CMK (cell line): ENCODE measurements at places on chromosomes 12 and 14.

DNA sequence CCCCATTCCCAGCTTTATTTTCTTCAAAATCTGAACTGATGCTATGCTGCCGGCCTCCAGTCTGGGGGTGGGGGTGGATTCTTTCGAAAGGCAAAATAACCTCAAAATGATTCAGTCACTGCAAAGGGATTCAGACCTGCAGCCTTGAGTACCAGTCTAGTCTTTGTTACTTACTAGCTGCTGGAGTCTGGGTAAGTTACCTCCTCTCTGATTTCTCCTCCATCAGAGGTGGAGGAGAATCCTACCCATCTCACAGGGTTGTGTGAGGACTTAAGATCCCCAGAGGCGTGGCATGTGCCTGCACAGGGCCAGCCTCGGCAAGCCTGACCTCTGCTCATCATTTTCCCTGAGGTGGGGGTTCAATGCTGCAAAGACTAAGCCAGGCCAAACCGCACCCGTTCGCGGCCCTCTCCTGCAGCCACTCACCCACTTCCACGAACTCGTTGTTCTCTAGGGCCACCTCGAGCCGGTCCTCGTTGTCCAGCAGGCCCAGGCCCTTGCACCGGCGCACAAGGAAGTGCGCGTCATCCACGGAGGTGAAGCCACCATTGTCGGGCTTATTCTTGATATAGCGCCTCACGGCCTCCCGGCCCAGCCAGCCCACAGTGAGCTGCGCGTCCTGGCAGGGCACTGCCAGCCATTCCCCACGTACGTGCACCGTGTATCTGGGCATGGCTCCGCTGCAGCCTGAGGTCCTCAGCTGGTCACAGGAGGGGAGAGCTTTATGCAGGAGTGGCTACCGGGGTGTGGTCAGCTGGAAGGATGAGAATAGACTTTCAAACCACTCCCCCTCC, 709 bp downstream of the HAL start:
- no peak for DNase-seq

DNA sequence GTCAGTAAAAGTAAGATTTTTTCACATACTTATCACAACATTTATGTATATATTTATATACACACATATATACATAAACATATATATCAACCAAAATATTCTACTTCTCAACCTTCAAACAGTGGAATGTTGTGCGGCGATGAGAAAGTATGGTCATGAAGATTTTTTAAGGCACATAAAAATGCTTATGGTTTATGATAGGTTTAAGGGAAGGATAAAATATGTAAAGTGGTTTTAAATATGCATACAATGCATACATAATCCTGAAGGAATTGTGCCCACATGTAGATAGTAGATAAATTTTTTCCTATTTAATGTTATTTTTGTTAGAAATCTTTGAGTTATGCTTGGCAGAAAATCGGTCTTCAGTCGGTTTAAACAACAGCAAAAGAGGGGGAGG, 182.7 kb downstream of the ANO6 start:
- no peak for DNase-seq

DNA sequence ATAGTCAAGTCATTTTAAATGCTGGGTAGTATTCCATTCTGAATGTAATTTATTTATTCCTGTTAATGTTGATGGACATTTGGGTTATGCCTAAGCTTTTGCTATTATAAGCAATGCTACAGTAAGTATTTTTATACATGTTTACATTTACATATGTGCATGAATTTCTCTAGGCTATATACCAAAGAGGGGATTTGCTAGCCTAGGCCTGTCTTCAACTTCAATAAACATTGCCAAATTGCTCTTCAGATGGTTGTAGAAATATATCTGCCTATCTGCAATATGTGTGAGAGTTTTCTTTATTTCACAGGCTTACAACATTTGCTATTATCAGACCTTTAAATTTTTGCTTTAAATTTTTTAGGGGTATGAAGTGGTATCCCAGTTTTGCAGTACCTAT, 87.0 kb downstream of the MIPOL1 start:
- no peak for DNase-seq

- no peak for DNase-seq
Observed at GRCh38 chr12:56626701-56627100, 3.4 kb downstream of the BAZ2A start.

GRCh38 chr12:60263161-60263560, 667.3 kb downstream of the SLC16A7 start:
- no peak for DNase-seq

- no peak for DNase-seq
Observed at GRCh38 chr12:7387289-7387688, 56.7 kb downstream of the CD163L1 start.

DNA sequence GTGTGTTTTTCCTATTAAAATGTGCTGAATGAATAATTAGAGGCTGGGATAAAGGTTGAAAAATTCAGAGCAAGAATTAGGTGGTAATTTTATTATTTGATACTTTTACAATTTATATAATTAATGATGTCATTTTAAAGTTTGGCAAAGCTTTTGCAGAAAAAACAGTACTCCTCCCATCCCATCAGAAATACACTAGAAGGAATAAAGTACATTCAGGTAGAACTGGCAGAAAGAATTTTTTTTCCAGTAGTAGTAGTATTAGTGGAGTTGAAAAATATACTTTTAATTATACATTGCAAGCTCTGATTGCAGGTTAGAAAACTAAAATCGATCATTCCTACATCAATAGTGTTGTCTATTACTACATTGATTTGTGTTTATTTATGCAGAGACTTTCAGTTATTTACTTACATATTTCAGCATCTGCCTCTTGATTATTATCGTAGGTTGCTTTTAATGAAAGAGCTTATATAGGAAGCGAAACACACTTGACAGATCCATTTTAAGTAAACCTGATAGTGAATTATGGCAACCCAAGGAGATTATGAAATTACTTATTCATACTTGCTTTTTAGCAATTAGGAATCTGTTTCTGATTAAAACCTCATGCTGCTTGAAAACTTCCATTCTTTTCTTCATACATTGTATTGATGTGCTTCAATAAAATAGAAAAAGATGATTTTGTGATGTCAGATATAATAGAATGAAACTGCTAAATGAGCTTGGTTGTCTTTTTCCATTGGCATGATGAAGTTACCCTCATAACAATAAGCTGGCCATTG, 10.1 kb downstream of the FOXG1 start:
- no peak for DNase-seq

GRCh38 chr14:101073598-101073965, 170.1 kb upstream of the RTL1 start:
- DNase-seq: no peak

GRCh38 chr12:109524466-109525278, 47.2 kb downstream of the UBE3B start:
- no peak for DNase-seq

DNA sequence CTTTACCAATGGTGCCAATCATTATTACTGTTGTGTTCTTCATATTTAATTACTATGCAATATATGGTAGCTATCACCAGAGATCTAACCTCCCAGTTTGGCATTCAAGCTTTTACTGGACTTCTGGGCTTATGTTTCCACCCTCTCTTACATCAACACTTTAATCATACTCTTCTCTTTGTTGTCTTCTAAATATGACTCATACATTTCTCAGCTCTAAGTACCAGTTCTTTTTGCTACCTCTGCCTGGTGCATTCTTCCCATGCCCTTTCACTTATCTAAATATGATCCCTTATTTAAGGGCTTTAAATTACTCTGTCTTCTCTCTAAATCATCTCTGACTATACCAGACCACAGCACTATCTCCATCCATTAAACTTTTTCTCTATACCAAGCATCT, 246.1 kb upstream of the CCDC196 start:
- DNase-seq: no peak

DNA sequence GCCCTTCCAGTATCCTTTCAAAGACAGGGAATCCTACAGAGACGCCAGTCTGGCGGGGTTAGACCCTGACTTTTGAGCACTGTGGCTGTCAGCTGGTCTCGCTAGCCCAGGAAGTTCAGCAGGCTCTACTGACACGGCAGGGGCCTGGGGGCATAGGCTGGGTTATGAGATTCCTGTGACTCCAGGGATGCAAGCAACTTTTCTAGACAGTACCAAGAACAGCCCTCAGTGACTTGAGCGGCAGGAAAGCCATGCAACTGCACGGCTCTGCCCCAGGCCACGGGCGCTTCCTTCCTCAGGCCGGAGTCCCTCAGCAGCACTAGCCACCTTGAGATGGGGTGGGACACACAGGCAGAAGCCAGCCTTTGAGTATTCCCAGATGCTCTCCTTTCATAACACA, 5.1 kb upstream of the SIVA1 start:
- no peak for DNase-seq

GRCh38 chr12:132251741-132252490, 77.5 kb downstream of the GALNT9 start:
- DNase-seq: no peak

DNA sequence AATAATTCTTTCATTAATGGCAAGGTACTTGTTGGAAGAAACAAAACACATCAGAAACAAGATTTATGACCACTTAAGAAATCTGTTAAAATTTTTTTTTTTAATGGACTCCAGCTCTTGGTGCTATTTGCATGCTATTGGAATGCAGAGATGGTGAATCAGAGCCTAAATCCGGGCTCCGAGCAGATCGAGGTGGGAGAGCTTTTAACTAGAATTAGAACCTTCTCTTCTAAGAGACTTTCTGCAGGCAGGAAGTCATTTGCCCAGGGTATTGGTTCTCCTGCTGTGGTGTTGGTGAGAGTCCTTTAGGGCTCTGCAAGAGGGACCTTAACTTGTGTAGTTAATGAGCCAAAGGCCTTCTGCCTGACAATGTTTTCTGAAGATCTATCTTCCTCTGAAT, 419.4 kb downstream of the SNAPC1 start:
- no peak for DNase-seq

DNA sequence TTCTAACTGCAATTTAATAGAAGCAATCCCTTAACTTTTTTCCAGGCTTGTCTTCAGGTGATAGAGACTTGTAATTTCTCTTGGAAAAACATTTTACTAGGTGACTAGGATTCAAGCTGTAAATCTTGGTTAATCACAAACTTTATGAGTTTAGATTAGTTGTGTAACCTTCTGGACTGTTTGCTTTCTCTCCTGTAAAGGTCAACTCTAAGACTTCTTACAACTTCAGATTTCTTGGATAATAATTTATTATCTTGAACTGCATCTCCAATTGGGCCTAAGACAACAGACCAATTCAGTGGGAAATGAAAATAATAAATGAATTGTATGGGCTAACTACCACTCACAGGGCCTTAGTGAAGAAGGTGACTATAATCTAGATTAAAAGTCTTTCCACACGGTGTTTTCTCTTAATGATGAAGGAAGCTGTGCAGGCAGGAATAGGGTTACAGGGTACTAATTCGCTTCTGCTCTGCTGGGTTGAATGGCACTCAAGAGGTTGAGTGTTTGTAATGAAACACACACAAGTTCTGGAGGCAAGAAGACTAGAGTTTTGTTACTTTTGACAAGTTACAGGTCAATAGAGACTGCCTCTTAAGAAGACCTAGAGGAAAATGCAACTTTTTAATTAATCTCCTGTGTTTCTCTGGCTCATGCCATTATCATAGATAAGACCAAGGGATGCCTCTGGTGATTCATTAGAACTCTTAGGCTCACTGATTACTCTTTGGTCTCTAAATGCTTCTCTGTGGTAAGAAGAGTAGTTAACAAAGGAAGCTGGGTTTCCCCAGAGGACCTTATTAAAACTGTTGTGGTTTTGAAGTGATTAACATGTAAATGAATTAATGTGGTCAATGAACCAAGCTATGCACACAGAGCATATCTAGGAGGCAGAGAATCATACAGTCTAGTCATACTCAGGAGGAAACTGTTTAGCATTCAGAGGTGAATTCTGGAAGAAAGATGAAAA, 30.0 kb upstream of the OR4E1 start:
- DNase-seq: no peak

DNA sequence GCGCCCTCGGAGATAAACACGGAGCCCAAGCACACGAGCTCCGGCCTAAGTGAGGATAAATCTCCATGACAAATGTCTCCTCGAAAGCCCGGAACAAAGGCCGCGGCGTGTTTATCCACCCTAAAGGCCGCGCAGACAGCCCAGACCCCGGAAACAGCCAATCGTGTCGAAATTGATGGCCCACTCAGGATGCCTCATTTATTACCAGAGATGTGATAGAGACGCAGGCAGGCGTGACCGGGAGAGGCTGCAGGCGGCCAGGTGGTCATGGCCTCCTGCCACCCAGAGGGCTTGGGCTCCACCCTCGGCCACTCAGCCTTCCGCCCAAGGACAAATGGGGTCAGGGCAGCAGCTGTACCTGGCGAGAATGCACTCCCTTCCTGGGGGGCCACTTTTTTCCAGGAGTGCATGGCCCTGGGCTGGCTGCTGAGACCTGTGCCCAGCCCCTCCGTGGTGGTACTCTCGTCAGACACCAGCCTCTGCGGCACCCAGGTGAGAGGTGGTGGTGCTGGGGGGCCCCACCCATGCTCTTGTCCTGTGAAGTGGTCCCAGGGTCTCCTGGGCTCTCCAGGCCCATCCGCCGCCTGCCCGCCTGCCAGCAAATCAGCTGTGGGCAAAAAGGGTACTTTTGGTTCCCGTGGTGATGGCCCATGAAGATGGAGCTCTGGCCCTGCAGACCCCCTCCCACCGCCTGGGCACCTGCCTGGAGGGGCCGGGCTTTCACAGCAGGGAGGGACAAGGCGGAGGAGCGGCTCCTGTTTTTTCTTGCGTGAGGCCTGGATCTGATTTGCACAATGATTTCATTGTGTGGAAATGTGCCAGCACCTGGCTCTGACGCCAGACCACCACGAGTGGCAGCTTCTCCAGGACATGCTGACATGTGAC, 211.5 kb upstream of the C14orf180 start:
- DNase-seq: no peak

DNA sequence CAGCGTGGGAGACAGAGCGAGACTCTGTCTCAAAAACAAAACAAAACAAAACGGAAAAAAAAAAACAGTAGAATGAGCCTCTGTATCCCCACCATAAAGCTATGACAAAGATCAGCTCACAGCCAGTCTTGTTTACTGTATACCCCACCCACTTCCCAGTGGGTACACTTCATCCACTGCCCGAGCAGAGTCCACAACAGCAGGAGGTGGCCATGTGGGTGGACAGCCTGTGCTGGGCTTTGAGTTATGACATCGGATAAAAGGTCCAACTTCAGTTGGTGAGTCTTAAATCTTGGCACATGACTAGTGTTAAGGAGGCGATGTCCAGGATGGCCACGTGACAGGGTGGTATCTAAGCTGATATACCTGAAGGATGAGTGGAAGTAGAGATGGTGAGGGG, 34.8 kb upstream of the MAPKAPK5 start:
- no peak for DNase-seq

- no peak for DNase-seq
Observed at GRCh38 chr12:127162902-127163301, 1104.1 kb upstream of the TMEM132C start.

GRCh38 chr14:41662780-41663472, 56.2 kb downstream of the LRFN5 start:
- no peak for DNase-seq

GRCh38 chr12:94434171-94434570, 25.5 kb downstream of the CEP83 start:
- DNase-seq: no peak

GRCh38 chr14:51960866-51961265, 28.5 kb upstream of the RTRAF start:
- DNase-seq: no peak

GRCh38 chr14:61140271-61140670, 140.9 kb downstream of the TMEM30B start:
- DNase-seq: no peak

- DNase-seq: no peak
Observed at GRCh38 chr14:22184157-22184829, 404.7 kb downstream of the DAD1 start.
